ELR (cell line): ENCODE measurements at places on chromosomes 1 and 21.

- DNase-seq, result no peak
These were observed 54.2 kb downstream of the IFI44 start for GRCh38 chr1:78703806-78704205.

GRCh38 chr1:244836135-244836521, 670 bp downstream of the COX20 start:
- DNase-seq, result peak; percentile 61

DNA sequence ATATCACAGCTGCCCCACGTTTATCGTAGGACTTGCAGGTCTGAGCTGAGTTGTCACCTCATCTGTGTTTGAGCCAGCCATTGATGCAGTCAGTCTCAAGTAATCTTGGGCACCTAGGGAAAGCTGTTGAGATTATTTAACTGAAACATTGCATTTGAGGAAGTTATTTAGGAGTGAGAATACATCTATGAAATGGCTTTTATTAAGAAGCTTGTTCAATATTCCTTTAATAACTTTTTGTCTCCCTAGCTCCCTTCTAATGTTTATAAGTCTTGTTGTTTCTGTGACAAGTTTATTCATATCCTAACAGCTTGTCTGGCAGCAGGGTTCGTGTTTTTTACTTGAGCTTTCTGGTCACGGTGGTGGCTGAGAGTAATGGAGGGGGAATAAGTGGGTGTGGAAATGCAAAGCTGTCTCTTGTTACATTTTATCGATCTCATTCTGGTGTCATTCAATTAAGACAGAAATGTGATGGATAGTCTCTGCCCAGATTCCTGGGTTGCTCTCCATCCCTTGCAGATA, 555.9 kb downstream of the USP25 start:
- DNase-seq, result no peak

GRCh38 chr1:40825996-40826395, 36.2 kb downstream of the CITED4 start:
- no peak for DNase-seq

- peak; percentile 48 for DNase-seq
These were observed 856 bp downstream of the NRDC start for GRCh38 chr1:51877434-51878307.

DNA sequence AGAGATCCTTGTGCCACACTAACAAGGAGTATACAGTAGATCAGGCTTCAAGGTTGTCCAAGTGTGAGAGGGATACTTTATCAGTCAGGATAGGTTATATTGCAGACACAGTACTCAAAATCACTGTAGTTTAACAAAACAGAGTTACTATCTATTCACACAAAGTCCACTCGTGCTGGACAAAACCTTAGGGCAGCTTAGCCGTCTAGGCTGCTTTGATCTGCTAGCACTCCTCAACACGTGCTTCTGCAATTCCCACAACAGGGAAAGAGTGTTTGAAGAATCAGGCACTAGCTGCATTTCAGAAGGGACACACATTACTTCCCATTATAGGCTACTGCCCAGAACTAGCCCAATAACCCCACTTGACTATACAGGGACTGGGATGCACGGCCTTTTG, 39.5 kb downstream of the MEF2D start:
- no peak for DNase-seq

DNA sequence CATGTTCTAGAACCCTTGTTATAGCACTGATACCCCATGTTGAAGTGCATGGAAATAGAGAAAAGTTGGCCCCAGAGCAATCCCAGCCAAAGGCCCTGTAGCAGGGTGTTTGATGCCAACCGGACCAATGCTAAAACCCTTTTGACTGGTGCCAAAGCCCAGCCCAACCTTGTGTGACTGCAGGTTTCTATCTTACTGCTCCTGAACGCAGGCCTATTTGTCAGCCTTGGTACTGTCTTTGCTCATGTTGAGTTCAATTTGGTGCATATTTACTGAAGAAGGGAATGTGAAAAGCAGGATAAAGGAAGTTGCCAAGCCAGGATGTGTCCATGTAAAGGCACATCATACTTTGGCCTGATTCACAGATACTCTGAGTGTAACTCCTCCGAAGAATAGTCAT, 51.7 kb upstream of the NFASC start:
- DNase-seq, result no peak
